ENCODE measurements at places on chromosomes 3 and 15.

- DNase-seq: no peak
Measured at GRCh38 chr3:150079029-150079739, 108.5 kb upstream of the PFN2 start.

DNA sequence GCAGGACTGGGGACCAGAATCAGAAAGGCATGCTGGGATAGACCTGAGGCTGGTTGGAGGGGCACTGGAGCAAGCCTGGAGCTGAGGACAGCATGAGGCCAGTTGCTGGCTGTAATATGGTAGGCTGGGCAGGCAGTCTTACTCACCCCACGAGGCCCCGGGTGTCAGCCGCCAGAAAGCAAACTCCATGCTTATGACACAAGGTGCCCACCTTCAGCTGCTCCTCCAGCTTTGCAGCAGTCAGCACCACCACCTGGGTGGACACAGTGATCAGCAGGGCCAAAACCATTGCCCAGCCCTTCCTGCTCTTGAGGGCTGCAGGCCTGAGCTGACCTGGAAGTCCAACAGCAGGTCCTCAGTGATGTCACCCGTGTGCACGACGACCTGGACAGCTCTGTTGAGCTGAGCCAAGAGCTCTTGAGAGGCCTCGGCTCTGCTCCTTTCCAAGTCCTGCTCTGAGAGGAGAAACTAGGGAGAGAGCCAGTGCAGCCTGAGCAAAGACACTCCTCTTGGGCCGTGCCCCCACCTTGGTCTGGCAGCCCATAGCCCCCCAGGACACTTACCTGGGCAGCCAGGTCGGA lies 747 bp downstream of the UBA7 start:
- no peak for DNase-seq

DNA sequence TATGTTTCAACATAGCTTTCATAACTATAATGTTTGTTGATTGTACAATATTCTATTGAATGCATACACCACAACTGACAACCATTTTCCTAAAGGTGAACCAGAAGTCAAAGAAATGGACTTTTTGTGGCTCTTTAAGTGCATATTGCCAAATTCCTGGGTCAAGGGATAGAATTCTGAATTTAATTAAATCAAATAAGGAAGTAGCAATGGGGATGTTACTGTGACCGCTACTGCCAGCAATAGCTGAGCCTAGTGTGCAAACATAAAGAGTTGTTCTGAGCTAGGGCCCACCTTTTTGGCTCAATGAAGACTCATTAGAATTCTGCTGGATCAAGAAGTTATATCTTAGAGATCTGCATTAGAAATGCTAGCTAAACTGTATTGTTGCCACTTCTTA lies 17.3 kb upstream of the KBTBD8 start:
- no peak for DNase-seq

- DNase-seq: no peak
Measured at GRCh38 chr15:96460106-96460505, 129.6 kb downstream of the NR2F2 start.

DNA sequence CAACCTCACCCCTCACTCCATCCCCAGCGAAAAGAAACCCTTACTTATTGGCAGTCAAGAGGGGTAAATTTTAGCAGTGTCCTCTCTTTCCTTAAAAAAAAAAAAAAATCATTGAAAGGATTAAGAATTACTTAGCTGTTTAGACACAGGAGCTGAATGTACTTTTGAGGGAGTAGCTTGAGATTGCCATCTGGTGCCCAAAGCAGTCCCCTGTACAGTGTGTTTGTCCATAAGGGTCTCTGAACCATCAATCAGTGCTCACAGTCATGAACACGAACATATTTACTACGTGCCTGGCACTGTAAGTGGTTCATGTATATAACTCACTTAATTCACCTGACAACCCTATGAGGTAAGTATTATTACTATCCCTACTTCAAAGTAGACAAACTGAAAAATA lies 463.5 kb downstream of the RAP2B start:
- DNase-seq: no peak

All from hematopoietic multipotent progenitor cell (in vitro differentiated cells).